ENCODE measurements at places on chromosomes 11 and 22.
A peak's percentile ranks its signal among the peaks of the same experiment; 100 is the strongest.

DNA sequence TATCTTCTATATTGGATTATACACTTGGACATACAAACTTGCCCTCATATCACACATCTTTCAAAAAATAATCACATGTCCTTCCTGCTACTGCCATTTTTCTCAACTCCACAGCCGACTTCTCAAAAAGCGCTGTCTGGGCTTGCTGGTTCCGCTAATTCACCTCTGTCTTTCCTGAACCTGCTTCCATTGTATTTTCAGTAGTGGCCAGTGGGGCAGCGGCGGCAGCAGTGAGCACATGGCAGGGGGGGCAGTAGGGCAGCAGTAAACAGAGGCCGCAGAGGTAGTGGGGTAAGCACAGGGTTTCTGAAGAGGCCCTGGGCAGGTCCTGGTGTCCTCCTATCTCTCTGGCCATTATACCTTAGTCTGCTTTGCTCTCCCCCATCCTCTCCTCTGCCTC is 126.3 kb downstream of the RRAS2 start:
- DNase-seq = no peak

GRCh38 chr11:68149417-68149816 is 28.2 kb upstream of the CHKA start:
- no peak for DNase-seq

DNA sequence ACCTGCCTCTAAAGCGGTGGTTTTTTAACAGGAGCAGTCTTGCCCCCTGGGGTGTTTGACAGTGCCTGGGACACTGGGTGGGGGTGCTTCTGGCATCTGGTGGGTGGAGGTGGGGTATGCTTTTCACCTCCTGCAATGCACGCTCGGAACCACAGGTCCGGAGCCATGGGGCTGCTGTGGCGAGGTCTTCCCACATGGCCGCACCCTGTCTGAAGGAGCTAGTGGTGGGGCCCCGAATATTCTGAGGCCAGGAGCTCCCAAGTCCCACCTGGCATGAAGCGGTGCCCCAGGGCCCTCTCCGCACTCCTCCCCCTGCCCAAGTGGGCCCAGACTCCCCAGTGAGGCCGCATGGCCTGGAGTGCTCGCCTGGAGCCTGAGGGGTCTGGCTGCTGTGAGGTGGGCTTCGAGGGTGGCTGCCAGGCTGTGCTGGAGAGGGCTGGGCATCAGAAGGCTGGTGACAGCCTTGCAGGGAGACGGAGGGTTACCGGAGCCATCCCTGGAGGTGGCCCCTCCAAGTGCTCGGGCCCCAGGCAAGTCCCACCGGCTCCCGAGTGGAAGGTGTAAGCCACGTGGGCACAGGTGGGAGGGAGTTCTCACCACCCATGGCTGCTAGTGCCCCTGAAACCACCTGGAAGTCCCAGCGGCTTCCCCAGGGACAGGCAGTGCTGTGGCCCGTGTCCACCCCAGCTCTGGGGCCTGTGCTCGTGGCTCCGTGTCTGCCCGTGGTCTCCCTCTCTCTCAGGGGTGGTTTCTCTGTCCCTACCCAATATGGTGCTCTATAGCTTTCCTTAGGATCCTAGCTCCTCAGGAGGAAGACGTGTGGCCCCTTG is 15.1 kb downstream of the TBX1 start:
- no peak for DNase-seq

GRCh38 chr11:111310723-111311122 is 12.4 kb downstream of the POU2AF3 start:
- DNase-seq = no peak

DNA sequence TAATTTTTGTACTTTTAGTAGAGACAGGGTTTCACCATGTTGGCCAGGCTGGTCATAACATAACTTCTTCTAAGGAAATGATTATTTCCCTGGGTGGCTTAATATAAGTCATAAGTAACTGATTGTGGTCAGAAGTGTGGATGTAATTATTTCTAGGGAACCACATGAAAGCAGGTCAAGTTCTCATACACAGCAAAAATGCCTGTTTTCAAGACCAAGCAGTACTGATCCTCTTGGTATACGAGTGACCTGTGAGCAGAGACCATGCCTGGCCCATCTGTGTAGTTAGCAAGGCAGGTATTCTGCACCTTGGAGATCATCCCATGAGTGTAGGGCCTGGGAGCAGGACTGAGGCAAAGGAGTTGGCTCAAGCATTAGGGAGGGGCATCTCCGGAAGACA is 32.5 kb upstream of the NUCB2 start:
- no peak for DNase-seq

DNA sequence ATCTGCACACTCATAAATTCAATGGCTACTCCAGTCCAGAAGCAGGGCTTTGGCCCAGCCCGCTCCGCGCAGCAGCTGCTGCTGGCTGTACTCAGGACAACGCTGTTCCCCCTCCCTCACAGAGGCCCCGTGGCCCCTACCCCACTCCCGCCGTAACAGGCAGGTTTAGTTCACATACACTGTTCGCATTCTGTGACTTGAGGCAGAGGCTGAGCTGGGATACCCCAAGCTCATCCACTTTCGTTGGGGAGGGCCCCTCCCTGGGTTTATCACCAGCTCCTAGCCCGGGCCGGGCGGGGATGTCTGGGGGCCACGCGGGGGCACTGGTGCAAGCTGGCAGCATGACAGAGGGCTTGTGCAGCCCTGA is 52.4 kb downstream of the SYT13 start:
- no peak for DNase-seq

- DNase-seq = no peak
Measured at GRCh38 chr11:55732936-55733335, 40.3 kb upstream of the OR5D13 start.

GRCh38 chr22:35337932-35338331 is 38.2 kb downstream of the TOM1 start:
- DNase-seq = no peak

DNA sequence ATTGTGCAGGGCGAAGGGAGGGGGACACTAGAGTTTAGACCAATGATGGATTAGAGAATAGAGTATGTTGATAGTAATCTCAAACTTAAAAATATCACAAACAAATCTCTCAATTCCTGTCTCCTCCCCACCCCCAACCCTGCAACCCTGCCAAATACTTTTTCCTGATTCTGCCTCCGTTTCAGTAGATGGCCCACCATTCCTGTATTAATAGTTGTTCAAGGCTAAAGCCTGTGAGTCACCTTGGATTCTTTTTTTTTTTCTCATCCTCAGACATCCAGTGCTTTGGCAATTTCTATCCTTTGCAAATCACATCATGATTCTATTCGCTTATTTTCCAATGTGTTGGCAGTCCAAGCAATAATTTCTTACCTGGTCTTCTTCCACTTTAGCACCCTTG is 207.9 kb downstream of the DYNC2H1 start:
- DNase-seq = no peak

DNA sequence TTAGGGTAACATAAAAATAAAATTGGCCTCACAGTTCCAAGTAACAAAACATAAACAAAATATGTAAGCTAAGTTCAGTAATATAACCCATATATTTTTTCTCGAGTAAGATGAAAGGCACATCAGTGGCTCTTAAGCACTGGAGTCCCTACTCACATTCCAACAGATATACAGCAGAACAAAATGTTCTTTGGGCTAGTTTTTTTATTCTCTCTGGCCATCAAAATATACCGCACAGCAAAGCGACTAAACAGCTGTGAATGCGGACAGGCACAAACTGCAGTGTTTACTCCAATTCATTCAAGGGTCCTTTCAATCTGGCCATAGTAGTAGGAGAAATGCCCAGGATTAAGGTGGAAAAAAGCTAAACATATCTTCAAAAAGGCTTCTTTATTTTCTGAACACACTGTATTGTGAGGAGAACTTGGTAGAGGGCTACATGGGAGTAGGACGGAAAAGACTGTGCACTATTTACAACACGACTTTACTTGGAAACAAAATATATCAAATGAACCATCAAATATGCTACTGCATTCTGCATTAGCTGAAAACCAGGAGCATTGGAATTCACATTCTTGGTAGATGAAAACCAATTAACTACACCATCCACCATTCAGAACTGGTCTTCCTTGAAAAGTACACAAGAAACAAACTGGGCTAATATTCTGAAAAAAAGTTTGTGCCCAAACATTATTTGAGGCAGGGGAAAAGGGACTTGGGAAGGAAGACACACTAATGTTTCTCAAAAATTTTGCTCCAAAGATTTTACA is 4.4 kb downstream of the CDON start:
- DNase-seq = no peak

GRCh38 chr11:16791191-16791961 is 52.9 kb downstream of the C11orf58 start:
- DNase-seq = peak; percentile 83

All from fibroblast of gingiva (primary cell).